ENCODE measurements at places on chromosomes 5 and 9.

DNA sequence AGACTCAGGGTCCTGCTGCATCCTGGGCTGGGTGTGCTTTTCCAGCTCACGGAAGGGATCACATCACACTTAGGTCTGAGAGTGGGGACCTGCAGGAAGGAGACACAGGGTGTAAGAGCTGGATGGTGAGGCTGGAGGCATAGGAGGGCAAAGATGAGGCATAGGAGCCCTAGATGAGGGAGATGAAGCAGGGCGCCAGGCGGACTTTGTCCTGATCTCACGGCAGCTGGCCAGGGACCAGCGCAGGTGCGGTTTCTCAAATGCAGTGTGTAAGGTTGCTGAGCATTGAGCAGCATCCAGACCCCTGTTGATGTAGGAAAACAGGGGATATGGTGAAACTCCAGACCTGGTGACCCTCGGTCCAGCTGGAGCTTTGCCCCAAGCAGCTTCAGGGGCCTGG lies 156.5 kb downstream of the PSAT1 start:
- no peak for DNase-seq

DNA sequence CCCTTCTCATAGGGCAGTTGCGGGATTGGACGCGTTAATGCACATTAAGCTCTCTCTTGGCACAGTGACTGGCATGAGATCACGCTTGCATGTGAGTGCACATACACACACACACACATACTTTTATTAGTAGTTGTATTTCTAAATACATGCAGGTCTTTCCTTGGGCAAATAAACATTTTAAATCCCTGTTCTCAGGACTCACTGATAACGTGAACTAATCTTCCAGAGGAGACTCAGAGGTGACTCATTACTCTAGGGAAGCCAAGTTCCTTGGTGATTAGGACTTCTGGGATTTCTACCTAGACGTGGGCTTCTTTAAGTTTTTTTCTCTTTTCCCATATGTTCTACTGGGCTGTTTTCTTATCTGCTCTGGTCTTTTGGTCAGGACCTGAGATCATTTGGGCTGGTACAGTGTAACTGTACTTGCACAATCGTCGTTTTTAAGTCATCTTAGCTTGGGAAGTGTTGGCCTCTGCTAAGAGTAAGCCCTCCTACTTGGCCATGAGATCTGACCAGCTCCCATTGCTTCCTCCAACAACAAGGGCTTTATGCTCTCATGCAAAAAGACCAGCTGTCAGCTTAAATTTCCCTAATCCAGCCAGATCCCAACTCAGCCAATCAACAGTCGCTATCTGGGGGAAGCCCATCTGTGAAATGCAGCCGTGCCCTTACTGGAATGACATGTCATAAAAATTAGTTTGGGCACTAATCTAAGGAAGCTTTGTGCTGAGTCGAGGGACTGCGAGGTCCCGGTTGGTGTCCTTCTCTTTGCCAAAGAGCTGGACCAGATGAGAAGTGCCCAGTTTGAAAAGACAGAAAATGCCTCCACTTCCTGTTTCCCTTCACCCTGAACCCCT lies 176.4 kb upstream of the ANKRD55 start:
- peak; percentile 78 for DNase-seq

- DNase-seq: no peak
Measured at GRCh38 chr9:73680831-73681230, 529.2 kb downstream of the ANXA1 start.

GRCh38 chr5:148343046-148343407 lies 7.7 kb downstream of the SPINK9 start:
- DNase-seq: no peak

- no peak for DNase-seq
Measured at GRCh38 chr5:150085950-150086715, at the start of gene CSF1R. TSS of gene CSF1R (minus strand) at chr5:150086554. CDS start at chr5:150086427, 127 bp downstream.

GRCh38 chr5:24026288-24026687 lies 518.9 kb downstream of the PRDM9 start:
- DNase-seq: no peak

DNA sequence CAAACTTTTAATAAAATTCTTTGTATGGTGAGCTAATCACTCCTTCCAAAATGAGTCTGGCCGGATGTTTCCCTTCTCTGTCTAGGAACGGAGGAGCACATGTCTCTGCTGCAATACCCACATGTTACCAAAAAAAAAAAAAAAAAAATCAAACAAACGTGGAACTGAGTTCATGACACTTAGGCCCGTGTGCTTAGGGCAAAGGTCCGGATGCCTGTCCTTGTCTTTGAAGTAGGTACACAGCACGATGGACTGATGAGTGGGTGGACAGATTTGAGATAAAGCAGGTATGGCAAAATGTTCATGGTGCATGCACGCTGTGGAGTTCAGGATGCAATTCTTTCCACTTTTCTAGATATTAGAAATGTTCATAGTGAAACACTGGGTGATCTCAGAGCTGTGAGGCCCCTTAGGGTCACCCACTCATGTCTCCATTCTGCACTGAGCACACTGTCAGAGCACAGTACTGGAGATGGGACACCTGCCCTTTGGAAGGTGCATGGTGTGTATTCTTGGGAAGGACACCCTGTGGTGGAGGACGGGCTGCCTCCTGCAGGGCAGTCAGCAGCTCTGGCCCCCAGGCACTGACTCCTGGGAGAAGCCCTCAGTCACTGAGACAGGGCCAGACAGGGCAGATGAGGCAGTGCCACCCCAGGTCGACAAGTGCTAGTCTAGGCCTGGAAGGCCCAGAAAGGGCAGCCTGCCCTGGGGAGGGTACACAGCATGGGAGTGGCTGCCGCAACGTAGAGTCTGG lies 43.6 kb downstream of the GADD45G start:
- no peak for DNase-seq

- peak; percentile 91 for DNase-seq
Measured at GRCh38 chr9:91117959-91118703, 243.6 kb downstream of the AUH start.

GRCh38 chr5:73214996-73215395 lies 42.0 kb downstream of the TMEM174 start:
- DNase-seq: no peak

GRCh38 chr5:167880420-167880819 lies 411.0 kb upstream of the WWC1 start:
- DNase-seq: no peak

DNA sequence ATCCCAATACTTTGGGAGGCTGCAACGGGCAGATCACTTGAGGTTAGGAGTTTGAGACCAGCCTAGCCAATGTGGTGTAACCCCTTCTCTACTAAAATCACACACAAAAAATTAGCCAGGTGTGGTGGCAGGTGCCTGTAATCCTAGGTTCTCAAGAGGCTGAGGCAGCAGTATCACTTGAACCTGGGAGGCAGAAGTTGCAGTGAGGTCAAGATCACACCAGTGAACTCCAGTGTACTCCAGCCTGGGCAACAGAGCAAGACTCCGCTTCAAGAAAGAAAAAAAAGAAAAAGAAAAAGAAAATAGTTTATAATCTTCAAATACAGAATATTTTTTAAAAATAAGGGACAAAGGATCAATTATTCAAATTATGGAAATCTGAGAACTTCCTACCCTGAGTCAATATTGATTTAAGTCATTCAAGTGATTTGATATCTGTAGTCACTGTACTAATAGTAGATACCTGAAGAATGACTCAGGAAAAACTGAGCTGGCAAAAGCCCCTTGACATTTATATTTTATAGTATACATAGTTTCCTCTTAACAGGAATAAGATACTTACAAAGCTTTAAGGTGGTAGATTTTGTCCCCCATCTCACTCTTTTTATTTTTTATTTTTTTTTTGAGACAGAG lies 61.8 kb downstream of the PTBP3 start:
- peak; percentile 20 for DNase-seq

Measured in EL (cell line).